Activated naive CD8-positive, alpha-beta T cell treated with anti-CD3 and anti-CD28 coated beads, Interleukin-2, amount 50 U/mL, for 16 hours (primary cell): ENCODE measurements at places on chromosomes 13 and 19.

DNA sequence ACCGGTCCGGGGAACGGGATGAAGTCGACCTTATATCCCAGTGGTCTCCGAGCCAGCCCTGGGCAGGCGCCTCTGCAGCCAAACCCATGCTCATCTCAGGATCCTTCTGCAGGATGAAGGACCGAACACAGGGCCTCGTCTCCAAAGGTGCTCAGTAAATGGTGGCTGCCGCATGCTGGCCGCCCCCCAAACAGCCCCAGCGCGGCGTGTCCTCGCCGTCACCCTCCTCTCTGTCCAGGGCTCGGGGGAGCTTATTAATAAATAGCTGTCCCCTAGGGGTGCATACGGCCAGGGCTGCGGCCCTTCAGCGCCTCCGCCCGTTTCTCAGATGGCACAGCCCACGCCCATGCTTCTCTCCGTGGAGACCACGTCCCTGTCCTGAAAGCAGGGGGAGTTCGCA lies 32.6 kb upstream of the SPACA7 start:
- no peak for DNase-seq

GRCh38 chr13:68690567-68690966 lies 1417.1 kb upstream of the ATXN8OS start:
- DNase-seq = no peak

GRCh38 chr13:108437496-108437895 lies 168.0 kb downstream of the TNFSF13B start:
- no peak for DNase-seq

DNA sequence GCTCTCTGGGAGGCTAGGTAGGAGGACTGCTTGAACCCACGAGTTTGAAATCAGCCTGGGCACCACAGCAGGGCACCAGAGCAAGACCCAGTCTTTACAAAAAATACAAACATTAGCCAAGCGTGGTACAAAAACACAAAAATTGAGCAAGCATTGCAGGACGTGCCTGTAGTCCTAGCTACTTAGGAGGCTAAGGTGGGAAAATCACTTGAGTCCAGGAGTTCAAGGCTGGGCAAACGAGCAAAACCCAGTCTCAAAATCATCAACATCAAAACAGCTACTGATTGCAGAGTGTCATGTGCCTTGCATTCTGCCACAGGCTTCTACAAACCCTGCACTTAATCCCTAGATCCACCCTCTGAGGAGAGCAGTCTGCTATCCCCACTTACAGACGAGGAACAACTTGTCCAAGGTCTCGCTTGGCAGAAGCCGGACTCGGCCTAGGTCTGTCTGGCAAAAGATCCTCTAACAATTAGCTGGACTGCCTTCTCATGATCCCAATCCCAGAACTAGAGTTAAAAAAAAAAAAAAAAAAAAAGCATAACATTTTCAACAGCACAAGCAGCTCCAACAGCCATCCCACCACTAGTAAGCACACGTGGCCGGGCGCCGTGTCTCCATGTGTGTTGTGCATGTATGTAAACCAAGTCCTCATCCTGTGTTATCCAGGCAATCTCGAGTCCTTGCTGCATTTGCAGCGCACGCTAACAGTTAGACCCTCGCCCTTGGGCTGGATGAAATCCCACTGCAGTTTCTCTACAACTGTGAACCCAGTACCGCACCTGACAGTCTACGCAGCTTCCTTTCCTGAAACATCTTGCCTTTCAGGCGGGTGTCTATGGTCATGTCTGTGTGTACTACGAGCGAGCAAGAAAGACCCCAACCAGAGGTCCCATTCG lies 2.0 kb downstream of the PPP6R1 start:
- DNase-seq = no peak

- DNase-seq = no peak
Measured at GRCh38 chr13:31369213-31369612, 169.4 kb downstream of the B3GLCT start.

DNA sequence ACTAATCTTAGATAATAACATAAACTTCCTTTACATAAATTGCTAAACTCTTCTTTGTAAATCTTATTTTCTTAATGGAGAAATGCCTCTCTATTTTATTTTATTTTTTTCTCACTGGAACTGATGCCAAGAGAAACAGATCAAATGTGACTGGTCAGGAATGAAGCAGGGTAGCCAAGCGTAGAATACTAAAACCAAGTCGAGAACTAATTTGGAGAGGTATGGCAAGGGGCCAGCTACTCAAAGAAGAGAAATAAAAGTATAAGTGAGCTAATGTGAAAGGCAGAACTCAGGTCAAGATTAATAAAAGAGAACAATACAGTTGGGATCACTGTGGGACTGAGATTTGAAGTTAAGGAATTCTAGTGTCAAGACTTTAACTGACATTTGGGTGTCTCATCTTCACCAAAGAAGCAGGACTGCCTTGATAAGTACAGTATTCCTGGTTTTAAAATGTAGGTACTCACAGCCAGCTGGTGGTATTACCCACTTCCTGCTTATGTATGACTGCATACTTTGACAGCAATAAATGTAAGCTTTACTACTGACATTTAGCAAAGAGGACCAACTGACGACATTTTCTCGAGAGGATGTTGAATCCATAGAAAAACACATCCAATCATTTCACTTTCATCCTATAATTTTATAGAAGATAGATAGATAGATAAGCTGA lies 1192.2 kb downstream of the EFNB2 start:
- no peak for DNase-seq

DNA sequence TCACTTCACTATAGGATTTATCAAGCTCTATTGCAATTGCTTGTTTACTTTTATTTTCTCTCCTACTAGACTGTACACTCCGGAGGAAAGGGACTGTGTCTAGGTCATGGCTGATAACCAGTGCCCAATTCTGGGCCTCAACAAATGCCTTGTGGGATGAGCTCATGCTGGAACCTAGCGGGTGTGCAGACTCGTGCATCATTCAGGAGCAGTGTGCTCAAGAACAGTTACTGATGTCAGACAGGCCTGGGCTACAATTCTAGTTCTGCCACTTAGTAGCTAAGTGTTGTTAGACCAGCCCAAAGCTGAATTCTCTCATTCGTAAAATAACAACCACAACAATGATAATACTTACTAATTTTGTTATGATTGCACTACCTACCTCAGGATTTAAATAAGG lies 95.4 kb downstream of the CYSLTR2 start:
- no peak for DNase-seq

DNA sequence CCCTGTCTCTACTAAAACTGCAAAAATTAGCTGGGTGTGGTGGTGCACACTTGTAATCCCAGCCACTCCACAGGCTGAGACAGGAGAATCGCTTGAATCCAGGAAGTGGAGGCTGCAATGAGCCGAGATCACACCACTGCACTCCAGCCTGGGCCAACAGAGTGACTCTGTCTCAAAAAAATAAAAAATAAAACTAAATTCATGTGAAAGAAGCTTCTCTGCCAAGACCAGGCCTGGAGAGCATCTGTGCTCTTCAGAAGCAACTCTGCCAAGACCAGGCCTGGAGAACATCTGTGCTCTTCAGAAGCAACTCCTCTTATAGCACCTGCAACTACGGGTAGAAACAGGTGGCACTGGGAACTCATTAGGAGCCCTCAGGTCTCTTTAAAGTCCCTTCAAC lies 37.7 kb downstream of the CRYL1 start:
- DNase-seq = no peak

- no peak for DNase-seq
Measured at GRCh38 chr13:98175043-98175442, 2.0 kb downstream of the RNF113B start.
